ENCODE measurements at places on chromosomes 3 and 15.

GRCh38 chr3:157069846-157070677 lies 89.9 kb downstream of the CCNL1 start:
- DNase-seq, result peak; percentile 46

- no peak for DNase-seq
Observed at GRCh38 chr3:71865727-71866126, 80.8 kb upstream of the PROK2 start.

DNA sequence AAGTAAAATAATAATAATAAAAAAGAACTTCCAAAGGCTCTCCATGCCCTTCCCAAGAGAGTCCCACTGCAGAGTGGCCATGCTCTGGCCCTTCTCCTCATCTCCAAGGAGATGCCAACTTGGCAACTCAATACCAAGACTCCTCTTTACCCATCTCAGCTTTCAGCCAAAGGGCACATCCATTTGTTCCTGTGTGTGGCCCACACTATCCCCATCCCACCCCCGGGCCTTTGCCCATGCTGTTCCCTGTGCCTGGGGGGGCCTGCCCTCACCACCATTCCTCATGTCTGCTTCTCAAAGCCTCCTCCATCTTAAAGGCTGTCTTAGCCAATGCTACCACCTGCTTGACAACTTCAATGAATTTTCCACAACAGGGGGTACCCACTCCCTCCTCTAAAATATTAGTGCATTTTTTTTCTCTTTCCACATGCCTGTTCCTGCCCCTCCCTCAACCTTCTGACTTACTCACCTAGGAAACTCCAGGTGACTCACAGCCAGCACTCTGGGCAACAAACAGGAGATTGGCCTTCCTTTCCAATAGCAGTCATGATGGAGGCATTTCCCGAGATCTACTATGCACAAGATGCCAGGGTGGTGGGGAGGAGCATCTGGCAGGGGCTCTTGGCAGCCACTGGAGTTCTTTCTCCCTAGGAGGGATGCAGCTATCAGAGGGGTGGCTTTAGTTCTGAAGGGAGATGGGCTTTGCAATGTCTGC lies 109.4 kb upstream of the SMAD3 start:
- DNase-seq, result peak; percentile 43

GRCh38 chr3:183151821-183152351 lies 10.6 kb downstream of the LAMP3 start:
- DNase-seq, result no peak

GRCh38 chr3:127545711-127546457 lies 44.6 kb downstream of the TPRA1 start:
- no peak for DNase-seq

DNA sequence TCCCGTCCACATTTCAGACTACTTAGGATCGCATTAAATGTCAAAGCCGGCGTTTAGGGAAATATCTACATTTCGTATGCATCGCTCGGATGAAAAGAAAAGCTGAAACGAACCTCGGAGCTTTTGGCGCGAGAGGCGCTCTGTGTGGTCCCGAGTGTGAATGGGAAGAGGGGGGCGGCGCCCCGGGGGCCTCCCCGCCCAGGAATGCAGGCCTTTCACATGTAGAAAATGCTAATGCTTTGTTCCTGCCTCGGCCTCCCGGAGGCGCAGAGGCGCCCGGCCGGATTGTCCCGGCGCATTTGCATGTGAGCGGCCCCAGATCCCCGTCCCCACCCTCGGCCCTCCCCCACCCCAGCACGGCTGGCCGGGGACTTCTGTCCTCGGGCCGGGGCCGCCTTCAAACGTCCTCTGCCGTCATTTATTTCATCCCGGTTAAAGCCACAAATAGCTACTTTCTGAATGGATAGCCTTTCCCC lies 37.0 kb upstream of the TRIM71 start:
- peak; percentile 27 for DNase-seq

DNA sequence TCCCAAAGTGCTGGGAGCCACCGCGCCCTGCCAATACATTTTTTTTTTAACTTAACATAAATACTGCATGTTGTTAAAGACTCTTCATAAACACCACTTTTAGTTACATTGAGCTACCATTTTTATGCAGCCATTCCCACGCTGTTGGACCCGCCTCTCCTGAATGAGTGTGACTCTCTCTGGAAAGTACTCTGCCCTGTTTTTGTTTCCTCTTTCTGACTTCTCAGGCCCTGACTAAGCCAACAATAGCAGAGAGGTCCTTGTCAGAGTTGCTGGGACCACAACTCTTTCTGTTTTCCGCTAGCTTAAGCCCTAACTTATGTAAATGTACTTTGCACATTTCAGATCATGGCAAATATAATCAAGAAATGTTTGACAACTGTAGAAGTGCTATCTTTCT lies 35.2 kb downstream of the PARP15 start:
- no peak for DNase-seq

GRCh38 chr3:172069478-172069877 lies 30.1 kb downstream of the FNDC3B start:
- DNase-seq, result no peak

DNA sequence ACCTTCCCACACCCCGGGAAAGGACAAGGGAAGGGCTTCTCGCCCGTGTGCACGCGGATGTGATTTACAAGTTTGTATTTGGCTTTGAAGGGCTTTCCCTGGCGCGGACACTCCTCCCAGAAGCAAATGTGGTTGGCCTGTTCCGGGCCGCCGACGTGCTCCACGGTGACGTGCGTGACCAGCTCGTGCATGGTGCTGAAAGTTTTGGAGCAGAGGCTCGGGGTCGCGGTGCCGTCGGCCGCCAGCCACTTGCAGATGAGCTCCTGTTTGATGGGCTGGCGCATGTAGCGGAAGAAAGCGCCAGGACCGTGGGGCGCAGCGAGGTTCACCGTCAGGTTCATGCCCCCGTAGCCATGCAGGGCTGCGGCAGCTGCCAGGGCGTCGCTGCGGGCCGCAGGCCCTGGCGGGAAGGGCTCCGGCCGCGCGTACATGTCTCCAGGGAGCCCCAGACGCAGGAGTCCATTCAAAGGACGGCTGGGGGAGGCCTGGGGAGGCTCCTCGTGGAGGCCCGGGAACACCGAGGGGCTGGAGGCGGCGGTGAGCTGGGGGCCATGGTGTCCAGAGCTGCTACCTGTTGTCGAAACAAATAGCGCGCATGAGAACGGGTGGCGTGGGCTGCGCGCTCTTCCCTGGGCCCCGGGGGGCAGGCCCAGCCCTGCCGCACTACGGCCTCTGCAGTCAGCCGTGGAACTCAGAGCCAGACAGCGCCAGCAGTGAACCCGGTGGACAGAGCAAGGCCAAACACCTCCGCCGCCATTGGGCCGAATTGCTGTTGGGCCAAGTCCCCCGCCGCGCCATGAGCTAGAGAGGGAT lies 10.2 kb downstream of the ZIC4 start:
- no peak for DNase-seq

DNA sequence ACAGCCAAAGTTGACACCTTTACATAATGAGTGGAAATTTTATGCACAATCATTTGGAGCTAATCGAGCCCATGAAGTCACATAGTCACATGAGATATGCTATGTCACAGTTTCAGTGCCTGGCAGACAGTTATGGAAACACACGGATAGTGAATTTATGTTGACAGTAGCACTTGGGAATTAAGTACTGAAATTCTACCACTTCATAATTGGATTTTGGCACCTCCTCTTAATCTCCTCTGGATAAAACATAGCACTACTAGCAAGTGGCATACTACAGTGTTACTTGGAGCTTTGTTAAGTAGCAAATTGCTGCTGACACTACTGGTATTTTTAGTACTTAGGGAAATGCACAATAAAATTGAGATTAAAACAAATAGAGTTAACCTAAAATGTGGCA lies 1679.4 kb downstream of the OTOL1 start:
- DNase-seq, result no peak

DNA sequence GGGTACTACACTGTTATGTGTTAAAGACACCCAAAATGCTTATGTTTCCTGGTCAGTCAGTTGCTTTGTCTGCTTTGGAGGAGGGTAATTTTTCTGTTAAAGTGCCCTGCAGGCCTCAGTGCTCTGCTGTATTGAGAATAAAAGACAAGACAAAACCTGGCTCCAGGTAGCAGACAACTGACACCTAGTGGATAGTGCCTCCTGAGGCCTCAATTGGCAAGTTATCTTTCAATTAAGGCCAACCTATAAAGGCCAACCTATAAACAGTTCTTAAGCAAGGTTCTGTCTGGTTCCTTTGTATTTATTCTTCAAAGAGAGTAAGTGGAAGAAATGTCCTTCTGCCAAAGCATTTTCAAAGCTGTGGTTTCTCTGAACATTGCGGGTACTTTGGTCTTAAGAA lies 773.8 kb downstream of the MECOM start:
- no peak for DNase-seq

- no peak for DNase-seq
Observed at GRCh38 chr15:95669146-95669922, 661.2 kb upstream of the NR2F2 start.

GRCh38 chr3:159586571-159587202 lies 401.9 kb upstream of the IL12A start:
- peak; percentile 39 for DNase-seq

GRCh38 chr15:39508536-39508935 lies 72.3 kb upstream of the THBS1 start:
- peak; percentile 20 for DNase-seq

GRCh38 chr3:61224823-61225222 lies 26.4 kb downstream of the FHIT start:
- no peak for DNase-seq

- no peak for DNase-seq
Observed at GRCh38 chr3:57464801-57465200, 79.3 kb downstream of the DNAH12 start.

DNA sequence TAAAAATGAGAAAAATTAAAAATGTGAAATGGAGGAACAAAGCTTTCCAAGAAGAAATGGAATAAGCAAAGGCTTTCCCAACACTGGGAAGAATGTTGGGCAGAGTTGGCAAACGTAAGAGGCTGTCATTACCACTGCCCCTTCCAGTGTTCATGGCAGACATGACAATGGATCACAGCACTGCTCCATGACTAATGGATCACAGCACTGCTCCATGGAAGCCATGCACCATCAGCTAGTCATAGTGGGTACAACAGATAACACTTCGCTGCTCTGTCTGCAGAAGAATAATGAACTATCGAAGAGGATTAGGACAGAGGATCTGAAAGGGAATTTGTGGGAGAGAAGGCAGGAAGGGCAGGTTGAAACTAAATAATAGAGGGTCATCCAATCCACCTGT lies 5.0 kb downstream of the CAV3 start:
- no peak for DNase-seq

DNA sequence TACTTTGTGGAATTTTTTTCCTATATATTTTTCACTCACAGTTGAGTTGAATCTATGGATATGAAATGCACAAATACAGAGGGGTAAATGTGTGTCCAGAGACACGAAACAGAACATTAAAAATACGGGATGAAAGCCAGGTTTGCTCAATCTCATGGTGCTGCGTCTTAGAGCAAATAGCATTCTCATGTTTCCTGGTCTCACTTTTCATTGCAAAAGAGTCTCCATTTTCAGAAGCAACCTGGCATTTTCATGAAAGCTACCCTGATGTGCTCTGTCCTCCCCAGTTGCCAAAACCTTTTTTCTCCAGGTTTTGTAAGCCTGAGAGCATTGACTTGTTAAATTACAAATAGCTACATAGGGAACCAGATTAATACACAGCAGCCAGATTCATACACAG lies 49.5 kb upstream of the MBNL1 start:
- DNase-seq, result peak; percentile 71

DNA sequence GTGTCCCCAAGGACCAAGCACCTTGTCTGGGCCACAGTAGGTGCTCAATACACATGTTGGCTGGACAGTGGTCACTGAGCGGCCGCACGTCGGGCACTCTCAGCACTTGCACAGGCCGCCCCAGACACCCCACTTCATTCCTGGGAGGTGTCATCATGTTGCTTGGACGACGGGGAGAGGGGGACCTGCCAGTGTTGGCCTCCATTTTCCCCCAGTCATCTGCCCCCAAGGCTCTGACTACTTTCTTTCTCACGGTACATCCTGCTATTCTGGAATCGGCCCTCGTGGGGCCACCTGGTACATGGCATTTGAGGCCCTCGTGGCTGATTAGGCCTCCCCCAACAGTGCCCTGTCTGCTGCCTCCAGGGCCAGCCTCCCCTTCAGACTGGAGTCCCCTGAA lies 1.2 kb upstream of the RHO start:
- DNase-seq, result no peak

DNA sequence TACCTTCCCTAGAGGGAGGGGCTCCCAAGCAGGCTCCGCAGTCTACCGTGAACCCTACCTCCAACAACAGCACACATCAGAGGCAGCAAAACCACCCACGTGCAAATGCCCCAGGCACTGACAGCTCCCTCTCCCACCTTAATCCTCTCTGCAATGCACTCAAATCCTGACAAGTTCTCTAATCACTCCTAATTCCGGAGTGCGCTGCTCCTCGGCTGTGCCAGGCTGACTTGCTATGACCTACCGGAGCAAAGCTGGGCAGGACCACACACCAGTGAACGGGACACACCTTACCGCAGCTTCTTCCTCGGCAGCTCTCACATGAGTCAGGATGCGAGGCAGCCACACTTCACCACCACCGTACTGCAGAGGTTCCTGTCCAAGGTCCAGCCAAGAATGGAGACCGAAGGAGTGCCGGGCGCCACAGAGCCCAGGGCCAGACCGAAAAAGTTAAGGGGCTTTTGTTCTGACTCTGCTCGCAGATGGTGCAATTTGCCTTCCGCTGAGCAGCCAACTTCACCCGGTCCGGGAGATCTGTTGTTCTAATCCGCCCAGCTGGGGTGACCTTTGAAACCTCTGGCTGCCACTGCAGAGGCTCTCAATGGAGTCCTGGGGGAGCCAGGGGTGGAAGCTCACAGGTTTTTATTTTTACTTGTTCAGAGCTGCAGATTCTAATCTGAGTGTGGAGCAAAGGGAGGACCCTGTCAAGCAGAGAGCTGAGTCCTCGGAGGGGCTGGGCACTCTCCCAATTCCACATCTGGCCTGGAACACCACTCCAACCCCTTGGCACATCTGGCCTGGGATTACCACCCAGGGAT lies 84.4 kb downstream of the MYLK start:
- DNase-seq, result peak; percentile 68

- DNase-seq, result no peak
Observed at GRCh38 chr3:80351201-80351600, 583.4 kb upstream of the ROBO1 start.

DNA sequence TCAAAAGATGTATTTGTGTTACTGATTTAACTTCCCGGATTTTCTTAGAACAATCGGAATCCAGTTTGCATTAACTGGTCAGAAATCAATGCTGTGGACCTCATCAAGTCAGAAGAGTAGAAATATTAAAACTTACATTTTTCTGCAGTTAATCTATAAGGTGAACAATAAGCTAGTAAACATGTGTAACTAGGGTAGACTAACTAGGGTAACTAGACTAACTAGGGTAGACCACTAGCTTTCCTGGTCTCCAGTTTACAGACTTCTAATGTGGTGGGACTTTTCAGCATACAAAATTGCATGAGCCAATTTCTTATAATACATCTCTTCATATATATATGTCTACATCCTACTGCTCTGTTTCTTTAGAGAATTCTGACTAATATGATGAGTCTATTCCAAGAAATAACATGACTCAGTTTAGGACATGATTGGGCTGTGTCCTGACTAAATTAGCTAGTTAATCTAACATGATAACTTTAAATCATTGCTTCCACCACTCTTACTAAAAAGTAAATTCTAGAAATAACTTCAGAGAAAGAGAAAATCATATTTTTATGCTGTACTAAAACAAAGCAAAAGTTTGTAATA lies 5.3 kb downstream of the PLSCR2 start:
- DNase-seq, result no peak
